Stimulated activated CD8-positive, alpha-beta memory T cell treated with anti-CD3 and anti-CD28 coated beads, Interleukin-12 subunit alpha, Interleukin-12 subunit beta, amount 100 ng/mL, for 4 hours (primary cell): ENCODE measurements at places on chromosomes 7 and 10.

DNA sequence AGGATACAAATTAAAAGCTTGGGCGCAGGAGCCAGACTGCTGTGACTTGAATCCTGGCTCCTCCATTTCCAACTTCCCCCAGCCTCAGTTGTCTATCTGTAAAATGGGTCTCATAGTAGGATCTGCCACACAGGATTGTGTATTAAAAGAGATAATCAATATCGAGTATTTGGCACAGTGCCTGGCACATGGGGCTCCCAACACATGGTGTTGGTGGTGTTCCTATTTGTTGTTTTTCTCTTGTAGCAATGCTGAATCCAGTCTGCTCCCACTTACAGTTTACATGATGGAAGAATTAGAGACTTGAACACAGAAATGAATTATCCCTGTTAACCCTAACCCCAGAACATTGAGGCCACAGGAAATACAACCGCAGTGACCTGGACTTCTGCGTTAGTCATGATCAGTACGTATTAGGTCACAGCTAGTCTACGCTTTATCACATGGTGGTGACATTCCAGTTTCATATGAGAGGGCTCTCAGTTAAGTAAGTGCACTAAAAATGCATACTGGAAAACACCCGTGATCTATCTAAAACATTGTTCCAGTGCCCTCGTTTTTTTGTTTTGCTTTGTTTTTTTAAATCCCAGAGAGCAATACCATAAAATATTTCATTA is 169.5 kb upstream of the KLF14 start:
- DNase-seq, result no peak

GRCh38 chr10:117502421-117503243 is 39.9 kb upstream of the EMX2 start:
- no peak for DNase-seq

GRCh38 chr7:4748231-4748681 is 27.2 kb upstream of the AP5Z1 start:
- DNase-seq, result no peak

GRCh38 chr10:17022896-17023295 is 106.7 kb downstream of the CUBN start:
- DNase-seq, result no peak

DNA sequence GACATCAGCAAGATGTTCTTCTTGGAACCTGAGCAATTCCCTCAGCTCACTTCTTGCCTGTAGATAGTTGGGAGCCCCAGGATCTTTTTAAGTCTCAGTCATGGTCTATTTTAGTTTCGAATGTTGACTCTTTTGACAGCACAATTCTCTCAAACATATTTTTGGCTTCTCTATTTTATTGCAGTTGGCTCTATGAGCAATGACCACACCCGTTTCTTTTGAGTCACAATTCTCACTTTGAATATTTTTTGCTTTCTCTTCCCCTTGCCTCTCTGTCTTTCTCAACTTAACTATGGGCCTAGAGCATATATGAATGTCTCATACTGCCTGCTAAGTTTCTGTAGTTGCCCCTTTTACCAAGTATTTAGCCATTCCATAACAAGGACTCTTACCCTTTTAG is 222.8 kb downstream of the PTN start:
- no peak for DNase-seq

GRCh38 chr7:42070068-42070467 is 166.9 kb downstream of the GLI3 start:
- DNase-seq, result no peak

DNA sequence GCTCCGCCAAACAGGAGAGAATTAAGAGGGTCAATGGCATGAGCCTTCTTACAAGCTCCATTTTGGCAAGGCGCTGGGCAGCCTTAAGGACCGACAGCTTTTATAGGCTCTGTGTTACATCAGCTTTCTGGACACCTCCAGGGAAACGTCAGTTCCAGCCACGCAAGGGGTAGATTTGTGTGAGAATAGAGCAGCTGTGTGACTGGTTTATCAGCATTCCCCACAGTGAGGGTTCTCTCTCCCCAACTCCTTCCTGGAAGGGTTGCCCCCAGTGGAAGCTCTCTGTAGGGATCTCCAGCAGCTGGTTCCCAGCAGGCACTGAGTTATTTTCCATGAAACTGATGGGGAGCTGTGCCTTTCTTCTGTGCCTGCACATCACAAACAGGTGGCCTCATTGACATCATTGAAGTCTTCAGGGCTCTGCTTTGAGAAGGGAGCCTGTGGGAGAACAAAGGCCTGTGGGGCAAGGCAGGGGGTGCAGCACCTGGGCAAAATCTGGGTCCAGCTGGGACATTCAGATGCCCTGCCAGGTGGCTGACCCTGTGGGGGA is at the start of gene CUZD1:
Gene CUZD1, minus strand, starts transcription at position 75 of the 550 bp plus-strand sequence. Its CDS starts 14 bp downstream, at position 61.
- DNase-seq, result no peak

- no peak for DNase-seq
Measured at GRCh38 chr10:13001041-13001886, at the start of gene CCDC3. Gene CCDC3, minus strand, starts transcription at chr10:13001713. Its CDS starts 143 bp downstream, at chr10:13001570.

- DNase-seq, result no peak
Measured at GRCh38 chr7:24980534-24981170, 674 bp upstream of the OSBPL3 start.

GRCh38 chr7:122844191-122844988 is 41.9 kb downstream of the CADPS2 start:
- DNase-seq, result no peak

DNA sequence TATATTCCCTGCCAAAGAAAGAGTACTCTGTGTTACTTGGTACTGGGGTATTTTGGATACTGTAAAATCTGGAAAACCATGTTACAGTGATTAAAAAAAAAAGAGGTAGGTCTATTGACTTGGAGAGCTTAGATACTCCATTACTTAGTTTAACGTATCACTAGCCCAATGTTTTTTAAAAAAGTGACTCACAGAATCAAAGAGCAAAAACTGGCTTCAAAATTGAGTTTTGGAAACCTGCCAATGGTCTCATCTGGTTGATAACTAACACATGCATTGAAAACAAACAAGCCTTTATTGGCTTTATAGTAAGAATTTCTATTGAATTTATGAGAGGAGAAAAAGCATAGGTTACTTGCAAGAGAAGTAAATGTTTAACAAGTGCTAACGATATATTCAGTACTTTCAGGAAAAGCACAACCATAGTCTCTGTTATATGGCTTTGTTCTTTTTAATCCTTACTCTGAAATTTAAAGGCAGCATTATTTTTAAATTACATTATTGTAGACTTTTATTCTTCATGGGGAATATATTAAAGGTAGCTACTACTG is 563.3 kb upstream of the SORCS1 start:
- no peak for DNase-seq

- DNase-seq, result no peak
Measured at GRCh38 chr10:33180390-33180789, 154.1 kb downstream of the NRP1 start.

GRCh38 chr10:131901181-131901829 is 497 bp downstream of the PPP2R2D start:
- DNase-seq, result peak; percentile 32

- DNase-seq, result no peak
Measured at GRCh38 chr10:25049966-25050365, 33.6 kb downstream of the THNSL1 start.

DNA sequence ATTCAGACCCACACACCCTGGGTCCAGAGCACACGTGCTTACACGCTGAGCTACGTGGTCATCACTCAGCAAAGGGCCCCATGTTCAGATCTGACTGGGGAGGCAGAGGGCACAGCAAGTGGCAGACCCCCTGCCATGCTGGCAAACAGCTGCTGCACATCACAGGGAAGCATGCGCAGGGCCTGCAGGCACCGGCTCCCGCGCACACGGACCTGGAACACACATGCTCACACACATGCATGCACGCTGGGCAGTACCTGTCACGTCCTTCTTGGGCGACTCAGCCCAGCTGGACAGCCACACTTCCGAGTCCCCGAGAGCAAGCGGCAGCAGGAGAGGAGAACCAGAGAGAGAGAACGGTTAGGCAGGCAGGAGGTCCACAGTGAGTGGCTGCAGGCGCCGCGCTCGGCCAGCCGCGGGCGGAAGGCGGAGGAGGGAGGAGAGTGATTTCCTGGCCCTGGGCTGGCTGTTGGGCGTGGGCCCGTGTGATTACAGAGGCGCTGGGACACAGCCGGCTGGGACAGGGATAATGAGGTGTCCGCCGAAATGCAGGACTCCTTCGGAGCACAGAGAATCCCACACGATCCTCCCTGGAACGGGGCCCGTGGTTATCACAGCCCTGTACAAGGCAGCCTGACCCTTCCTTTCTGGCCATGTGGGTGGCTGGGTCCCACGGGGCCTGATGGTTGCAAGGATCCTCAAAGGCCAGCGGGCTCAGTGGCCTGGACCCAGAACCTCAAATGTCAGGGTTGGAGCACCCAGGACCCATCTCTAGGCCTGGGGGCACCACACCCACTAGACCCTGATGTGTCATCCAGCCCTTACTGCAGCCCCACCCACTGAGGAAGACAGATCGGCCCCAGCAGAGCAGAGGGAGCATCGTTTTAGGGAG is 175.1 kb downstream of the NEURL1 start:
- DNase-seq, result no peak

DNA sequence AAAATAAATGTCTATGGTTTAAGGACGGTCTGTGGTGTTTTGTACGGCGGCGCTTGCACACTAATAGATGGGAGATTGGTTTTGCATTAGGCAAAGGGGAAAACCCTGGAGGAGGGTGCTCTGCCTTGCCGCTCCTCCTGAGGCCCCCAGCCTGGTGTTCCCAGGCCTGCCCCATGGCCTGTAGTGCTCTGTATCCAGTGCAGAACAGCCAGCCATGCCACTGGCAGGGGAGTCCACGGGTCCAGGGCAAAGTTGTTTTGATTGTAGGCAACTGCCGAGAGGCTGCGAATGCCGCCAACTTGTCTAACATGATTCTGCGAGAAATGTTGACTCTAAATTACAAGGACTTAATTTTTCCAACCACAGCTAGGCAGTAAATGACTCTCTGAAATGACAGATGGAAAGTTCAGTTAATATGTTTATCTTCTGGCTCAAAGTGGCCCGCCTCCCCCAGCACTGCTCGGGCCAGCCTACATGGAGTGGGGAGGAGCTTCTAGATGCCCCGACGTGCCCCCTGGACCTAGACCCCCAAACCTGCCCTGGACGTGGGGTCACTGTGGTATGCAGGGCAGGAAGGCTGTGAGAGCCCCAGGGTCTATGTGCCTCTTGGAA is 104.6 kb upstream of the GDF10 start:
- DNase-seq, result no peak

DNA sequence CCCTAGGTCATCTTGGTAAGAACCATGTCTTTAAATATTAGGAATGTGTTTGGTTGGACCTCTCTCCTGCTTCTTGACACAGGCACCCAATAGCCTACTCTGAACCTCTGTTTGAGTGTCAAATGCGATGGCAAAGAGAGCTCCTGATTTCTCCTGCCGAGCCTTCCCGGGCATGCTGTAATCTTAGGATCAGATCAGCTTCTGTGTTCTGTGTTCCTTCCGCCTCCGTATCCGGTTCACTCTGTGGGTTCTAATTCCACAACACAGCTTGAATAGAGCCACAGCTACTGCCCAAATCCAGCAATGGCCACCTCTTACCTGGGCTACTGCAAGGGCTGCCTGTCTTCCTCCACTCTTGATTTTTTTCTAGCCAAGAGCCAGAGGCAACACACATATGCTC is 165.2 kb upstream of the TNS3 start:
- DNase-seq, result no peak

GRCh38 chr7:118040562-118040961 is 143.4 kb upstream of the LSM8 start:
- DNase-seq, result no peak

- peak; percentile 43 for DNase-seq
Measured at GRCh38 chr7:2477447-2478398, 1.5 kb upstream of the GRIFIN start.

- peak; percentile 51 for DNase-seq
Measured at GRCh38 chr7:2417981-2418481, 14.6 kb downstream of the CHST12 start.

DNA sequence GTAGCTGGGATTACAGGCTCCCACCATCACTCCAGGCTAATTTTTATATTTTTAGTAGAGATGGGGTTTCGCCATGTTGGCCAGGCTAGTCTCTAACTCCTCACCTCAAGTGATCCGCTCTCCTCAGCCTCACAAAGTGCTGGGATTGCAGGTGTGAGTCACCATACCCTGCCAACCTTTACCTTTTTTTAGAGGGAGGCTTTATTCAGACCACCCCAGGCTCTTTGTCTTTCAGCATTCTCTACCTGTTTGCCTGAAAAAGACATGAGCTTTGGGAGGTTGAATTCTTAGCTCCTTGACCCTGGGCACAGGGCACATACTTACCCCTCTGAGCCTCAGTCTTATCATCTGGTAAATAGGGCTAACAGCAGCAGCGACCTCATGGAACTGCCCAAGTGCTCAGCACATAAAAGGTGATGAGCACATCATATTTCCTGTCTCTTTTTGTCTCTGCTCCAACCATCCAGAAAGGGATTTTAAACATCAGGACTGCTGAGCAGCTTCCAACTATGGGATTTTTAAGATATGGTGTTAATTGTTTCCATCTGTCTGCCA is 17.0 kb downstream of the FRMPD2 start:
- DNase-seq, result no peak

GRCh38 chr10:48981310-48981907 is 41.8 kb upstream of the LRRC18 start:
- no peak for DNase-seq

DNA sequence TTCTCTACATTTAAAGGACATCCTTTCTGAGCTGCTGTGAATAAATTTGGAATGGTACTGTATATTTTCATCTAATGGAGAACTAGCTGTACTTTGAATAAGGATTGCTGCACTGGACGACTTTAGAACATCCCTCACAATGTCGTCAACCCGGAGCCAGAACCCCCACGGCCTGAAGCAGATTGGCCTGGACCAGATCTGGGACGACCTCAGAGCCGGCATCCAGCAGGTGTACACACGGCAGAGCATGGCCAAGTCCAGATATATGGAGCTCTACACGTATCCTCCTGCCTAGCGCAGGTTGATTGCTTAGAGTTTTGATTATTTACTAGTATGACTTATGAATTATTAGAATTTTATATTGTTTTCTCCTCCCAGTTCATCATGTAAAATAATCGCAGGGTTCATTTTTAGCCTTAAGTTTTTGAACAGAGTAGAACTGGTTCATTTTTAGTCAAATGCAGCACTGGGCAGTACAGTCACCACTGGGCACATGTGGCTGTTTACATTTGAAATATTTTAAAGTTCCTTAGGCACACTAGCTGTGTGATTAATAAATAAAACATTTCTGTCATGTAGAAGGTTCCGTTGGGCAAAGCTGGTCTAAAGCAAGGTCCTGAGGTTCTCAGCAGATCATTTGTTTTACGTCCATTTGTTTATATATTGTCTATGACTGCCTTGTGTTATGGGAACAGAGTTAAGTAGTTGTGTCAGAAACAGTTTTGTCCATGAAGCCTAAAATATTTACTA is 31.5 kb downstream of the CUL1 start:
- no peak for DNase-seq
